G401 (cell line): ENCODE measurements at places on chromosomes 7 and 10.

GRCh38 chr10:83915801-83916200 lies 223.5 kb upstream of the GHITM start:
- no peak for DNase-seq

GRCh38 chr7:107874605-107875446 lies 16.2 kb upstream of the DLD start:
- DNase-seq = peak; percentile 73

DNA sequence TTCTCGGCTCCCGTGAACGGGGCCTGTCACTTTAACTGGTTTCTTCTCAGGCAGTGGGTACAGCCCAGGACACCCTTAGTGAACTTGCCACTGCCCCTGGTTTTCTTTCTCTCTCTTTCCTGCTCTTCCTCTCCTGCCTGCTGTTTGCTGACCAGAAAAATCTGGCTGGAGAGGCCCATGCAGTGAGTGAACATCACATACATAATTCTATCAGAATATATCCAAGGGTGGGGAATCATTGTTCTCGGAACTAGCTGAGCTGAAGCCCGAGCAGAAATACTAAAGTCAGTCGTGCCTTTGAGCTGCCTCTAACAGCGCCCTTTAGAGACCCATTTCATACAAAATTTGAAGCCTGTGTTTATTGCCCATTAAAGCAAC lies 501.5 kb upstream of the GALNT17 start:
- DNase-seq = no peak

- no peak for DNase-seq
These were observed 56.2 kb upstream of the ZMIZ1 start for GRCh38 chr10:79012567-79012966.
